Nucleus accumbens (tissue), 56 donors: ENCODE measurements at places on chromosomes 6 and 20.

GRCh38 chr6:160068346-160068745 is 53.3 kb upstream of the SLC22A1 start:
- DNase-seq = no peak

- peak; percentile 59 for DNase-seq
These were observed 1.3 kb downstream of the VEGFA start for GRCh38 chr6:43771210-43771857.

DNA sequence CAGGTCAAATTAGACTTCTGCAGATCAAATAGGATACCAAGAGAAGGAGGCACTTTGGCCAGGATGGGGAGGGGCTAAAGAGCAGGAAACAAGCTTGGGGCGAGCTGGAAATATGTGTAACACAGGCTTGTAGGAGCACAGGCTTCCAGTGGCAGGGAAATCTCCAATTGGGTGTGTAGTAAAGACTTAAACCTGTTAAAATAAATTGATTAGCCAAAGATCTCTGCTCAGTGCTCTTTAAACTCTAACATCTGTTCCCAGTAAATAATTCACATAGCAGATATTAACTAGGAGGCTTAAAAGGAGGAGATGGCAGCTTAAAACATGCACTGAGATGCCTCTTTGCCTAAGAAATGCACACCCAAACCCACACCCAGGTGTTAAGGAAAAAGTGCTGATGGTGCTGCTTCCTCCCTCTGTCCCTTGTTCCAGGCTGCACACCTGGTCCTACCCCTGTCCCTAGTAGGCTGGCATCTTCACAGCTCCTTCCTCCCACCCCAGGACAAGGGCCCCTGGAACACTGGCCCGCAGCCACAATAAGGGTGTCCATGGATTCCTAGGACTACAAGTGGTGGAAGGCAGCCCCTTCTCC is 93.5 kb upstream of the MLN start:
- no peak for DNase-seq

DNA sequence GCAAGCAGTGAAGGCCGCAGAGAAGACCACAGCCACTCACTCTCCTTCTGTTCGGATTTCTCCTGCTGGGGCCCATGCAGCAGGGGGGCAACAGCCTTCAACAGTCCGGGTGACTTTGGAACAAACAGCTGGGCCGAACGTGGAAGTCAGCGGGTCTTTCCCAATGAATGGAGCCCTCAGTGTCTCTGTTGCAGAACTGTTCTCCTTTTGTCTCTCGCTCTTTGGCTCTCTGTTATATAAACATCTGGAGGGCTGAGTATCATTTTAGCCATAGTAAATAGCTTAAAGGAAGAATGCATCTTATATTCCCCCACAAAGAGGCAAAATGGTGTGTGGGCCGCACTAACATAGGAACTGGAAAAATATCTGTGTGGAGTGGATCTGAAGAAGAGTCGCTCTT is 136.7 kb upstream of the RALGAPA2 start:
- DNase-seq = peak; percentile 81

- no peak for DNase-seq
These were observed 115.9 kb downstream of the JPH2 start for GRCh38 chr20:44071057-44071456.

DNA sequence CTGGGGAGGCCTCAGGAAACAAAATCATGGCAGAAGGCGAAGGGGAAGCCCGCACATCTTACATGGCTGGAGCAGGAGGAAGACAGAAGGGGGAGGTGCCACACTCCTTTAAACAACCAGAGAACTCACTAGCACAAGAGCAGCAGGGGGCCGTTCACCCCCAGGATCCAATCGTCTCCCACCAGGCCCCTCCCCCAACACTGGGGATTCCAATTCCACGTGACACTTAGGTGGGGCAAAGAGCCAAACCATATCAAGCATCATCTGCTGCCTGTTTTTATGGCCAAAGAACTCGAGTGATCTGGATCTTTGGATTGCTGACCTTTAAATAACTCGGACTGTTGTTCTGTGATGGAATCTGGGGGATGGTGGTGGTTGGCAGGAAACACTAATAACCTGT is 28.0 kb downstream of the PNLDC1 start:
- no peak for DNase-seq

DNA sequence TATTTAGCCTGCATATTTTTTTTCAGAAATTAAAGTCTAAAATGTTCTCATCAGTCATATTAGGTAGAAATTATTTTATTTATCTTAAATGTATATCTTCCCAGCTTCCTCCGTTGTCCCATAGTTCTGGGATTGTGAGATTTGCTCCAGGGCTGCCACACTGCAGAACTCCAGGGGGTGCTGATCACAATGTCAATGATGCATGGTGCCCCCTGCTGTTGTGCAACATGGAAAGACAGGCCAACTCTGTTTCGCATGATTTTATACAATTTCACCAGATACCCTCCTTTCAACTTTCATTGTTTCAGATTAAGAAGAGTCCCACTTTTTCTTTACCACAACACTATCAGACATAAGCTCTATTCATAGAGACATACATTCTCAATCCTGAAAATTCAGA is 35.9 kb downstream of the ID4 start:
- no peak for DNase-seq
